Stimulated activated effector memory CD8-positive, alpha-beta T cell treated with anti-CD3 and anti-CD28 coated beads, Interleukin-12 subunit alpha, Interleukin-12 subunit beta, amount 100 ng/mL, for 72 hours (primary cell): ENCODE measurements at places on chromosomes 4 and X.

- DNase-seq: no peak
Observed at GRCh38 chr4:164192844-164193243, 561.1 kb upstream of the SMIM31 start.

- no peak for DNase-seq
Observed at GRCh38 chrX:22237479-22237878, 35.2 kb upstream of the CBLL2 start.

GRCh38 chrX:111354496-111354895 is 57.5 kb downstream of the DCX start:
- DNase-seq: no peak

DNA sequence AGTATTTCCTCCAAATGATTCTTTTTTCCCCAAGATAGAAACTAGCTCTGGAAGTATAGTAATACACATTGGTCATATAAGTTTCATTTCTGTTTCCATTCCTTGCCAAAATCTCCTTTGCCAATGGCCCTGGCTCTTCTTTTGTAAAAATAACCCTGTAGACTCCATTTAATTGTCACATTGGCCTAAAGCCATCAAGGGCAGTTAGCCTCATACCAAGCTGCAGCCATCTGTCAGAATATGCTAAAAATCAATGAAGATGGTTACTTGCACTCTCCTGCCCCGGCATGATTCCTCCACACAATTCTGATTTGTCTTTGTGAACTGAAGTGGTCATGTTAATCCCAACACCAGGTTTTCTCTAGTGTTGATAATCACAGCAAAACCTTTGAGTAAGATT is 380.5 kb downstream of the SH2D1A start:
- DNase-seq: no peak

DNA sequence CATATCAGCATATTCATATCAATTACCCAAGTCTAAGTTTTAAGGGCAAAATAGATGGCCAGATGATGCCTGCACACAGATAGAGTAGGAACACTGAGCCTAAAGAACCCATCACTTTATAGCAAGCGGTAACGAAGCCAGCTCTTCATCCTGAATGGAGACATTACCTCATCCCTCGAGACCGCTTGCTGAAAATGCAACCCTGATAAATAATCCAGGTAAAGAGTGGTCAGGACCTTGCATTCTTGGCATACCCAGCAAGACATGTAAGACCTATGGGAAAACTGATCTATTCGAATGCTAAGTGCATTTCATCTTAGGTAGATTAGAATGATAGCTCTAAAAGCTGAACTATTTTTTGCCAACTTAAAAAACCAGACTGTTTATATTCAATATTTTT is 25.3 kb downstream of the DCHS2 start:
- no peak for DNase-seq

DNA sequence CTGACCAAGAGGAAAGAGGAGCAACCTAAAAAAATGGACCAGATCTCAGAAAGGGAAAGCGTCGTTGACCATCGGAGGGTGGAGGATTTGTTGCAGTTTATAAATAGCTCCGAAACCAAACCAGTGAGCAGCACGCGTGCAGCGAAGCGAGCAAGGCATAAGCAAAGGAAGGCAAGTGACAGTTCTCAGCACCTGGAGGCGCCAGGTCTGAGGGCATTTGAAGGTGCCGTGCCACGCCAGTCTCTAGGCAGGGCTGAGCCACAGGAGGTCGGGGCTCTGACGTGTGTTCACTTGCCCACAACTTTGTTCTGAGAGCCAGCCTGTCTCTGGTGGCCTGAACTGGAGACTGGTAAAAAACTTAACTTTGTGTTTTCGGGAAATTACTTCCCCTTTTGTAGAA is 59.7 kb downstream of the TNIP2 start:
- DNase-seq: no peak

DNA sequence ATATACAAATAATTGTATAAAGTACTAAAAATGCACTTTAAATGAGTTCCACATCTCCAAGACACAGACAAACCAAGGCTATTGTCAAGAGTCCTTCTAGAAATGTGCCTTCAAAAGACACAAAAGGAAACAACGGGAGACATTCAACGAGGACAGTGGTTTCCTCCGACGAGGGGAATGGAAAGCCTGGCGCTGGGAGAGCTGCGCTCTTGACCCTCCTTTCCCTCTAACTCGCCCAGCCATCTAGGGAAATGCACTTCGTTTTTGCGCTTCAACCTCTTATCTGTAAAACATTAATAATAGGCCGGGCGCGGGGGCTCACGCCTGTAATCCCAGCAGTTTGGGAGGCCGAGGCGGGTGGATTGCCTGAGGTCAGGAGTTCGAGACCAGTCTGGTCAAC is 37.0 kb downstream of the ZFP42 start:
- no peak for DNase-seq

DNA sequence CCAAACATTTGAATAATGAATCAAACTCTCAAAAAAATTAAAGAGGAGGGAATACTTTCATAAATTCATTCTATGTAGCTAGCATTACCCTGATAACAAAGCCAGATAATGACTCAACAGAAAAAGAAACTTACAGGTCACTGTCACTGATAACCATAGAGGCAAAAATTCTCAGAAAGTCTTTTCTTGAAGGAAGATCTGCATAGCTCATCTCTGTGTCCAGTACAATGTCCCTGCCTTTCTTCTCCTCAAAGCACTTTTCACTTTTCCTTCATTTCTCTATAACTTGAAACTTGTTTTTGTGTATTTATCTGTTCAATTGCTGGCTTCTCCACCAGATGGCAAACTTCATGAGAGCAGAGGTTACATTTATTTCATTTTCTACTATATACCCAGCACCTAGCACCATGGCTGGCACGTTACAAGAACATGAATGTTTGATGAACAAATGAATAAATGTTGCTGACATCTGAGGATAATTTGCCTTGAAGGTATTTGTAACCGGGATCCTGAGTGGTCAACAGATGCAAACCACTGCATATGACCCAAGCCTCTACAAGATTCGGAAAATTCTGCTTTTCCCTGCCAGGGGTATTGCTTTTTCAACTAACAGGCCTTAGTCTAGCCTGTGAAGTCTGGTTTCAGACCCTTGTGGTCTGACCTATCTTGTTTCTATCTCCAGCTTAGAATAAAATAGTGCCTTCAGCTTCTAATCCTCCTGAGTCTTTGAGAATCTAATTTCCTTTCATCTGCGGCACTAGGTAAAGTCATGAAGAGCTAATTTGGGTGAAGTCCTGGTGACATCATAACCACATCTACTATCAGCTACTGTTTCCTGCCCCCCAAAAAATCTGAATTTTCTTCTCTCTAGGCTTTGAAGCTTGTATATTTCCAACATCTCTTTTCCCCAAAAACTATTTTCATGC is 52.5 kb upstream of the ANTXR2 start:
- DNase-seq: peak; percentile 57

DNA sequence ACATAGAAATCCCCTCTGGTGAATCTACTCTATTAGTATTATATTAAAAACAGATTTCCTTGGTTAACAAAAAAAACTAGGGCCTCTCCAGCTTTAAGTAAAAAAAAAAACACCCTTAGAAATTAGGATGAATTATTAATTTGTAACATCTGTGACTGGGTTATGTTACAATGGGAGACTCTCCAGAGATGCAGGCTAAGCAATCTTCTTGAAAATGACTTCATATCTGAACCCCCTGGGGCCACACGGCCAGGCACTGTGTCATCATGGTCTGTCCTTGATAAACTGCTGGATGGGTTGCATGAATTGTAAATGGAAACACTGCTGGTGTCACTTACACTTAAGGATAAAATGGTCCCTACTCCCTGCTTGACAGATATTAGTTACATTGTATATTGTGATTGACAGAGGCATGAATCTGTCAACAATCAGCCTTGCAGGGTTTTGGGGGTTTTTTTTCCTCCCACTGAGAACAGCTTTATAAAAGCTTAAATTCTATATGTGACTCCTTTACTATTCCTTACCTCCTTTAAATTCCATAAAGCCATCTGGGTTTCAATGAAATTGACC is 49.1 kb downstream of the PRKG2 start:
- no peak for DNase-seq

DNA sequence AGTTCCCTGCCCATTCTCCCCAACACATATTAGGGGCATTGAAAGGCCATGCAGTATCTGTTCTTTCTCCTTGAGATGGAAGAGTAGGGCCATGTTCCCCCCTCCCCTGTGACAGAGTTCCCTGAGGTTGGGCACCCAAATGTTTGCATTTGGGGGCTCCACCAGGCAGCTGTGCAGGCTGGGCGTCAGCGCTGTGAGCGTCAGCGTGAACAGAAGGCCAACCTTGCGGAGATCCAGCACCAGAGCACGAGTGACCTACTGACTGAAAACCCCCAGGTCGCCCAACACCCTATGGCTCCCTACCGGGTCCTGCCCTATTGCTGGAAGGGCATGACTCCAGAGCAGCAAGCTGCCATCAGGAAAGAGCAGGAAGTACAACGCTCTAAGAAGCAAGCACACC is 3.9 kb downstream of the HSD17B10 start:
- no peak for DNase-seq

DNA sequence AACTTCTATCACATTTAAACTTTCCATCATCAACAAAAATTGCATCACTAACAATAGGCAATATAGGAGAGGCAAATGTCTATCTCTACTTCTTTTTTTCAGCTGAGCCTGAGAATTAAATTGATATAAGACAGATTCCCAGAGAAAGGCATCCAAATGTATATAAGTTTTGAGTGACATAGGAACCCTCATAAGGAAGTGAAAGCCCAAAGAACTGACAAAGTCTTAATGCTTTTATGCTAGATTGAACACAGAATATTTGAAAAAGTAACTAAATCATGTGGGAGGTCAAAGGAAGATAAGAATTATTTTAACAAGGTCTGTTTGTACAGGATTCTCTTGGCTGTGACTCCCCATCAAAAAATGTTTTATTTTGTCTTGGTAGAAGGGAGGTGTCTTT is 714.9 kb downstream of the GRXCR1 start:
- no peak for DNase-seq

- DNase-seq: no peak
Observed at GRCh38 chr4:126853715-126854114, 779.0 kb upstream of the INTU start.
